ENCODE measurements at places on chromosomes 7 and 10. TPM values are rescaled to one million over a fixed set of nuclear protein-coding genes. Genes with fewer than 3 reads are reported as not detected.

PDE1C gene
- 11.4 TPM for total RNA-seq

GARIN1A gene
- total RNA-seq, result 2.2 TPM

FAS gene
- total RNA-seq, result 22.7 TPM

DNA sequence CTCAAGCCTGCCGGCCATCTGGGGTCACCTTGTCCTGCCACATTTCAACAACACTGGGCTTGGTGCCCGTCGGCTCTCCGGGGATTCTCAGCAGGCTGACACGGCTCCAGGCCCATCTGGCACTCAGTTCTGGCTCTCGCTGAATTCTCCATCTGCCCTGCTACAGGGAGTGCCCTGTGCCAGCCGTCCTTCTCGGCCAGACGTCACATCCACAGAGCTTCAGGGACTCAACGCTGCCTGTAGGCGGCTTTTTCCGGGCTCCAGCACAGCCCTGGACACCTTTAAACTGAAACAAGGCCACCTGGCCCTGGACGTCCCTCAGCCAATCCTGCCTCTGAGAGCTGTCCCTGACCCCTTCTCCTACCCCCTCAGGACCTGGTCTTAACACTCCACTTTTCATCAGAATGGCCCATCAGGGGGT, 43.0 kb downstream of the TMEM130 start:
- peak; percentile 74 for DNase-seq

- DNase-seq, result no peak
Measured at GRCh38 chr7:46930366-46930765, 651.5 kb downstream of the TNS3 start.

DNA sequence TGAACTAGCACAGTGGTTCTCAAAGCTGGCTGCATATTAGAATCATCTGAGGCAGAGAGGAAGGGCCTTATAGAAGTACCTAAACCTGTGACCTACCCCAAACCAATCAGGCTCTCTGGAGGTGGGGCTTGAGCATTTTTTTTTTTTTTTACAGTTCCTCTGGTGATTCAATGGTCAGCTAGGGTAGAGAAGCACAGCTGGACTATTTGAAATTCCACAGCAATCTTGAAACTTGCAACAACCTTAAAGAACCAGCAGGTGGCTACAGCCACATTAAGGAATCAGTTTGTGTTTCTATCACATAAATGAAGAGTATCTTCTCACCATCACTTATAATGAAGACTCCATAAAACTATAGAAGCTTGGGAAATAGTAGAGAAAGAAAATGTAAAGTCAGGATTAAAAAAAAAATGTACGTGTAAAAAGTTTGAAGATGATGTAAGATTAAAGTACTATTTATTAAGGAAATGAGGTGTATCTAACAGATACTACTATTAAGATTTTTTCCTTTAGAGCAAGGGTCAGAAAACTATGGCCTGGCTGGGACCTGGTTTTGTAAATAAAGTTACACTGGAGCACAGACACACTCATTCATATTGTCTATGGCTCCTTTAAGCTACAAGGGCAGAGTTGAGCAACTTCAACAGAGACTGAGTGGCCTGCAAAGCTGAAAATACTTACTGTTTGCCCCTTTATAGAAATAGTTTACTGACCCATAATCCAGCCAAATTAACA, 3.8 kb downstream of the RTKN2 start:
- no peak for DNase-seq

- DNase-seq, result no peak
Measured at GRCh38 chr7:149130572-149131198, 4.6 kb upstream of the ZNF425 start.

All from sigmoid colon (tissue), 7 donors.